ENCODE measurements at places on chromosomes 7 and 10.

GRCh38 chr7:71626206-71626605 is 494.3 kb downstream of the GALNT17 start:
- DNase-seq: no peak

- no peak for DNase-seq
Observed at GRCh38 chr7:12722136-12722535, 34.7 kb downstream of the ARL4A start.

DNA sequence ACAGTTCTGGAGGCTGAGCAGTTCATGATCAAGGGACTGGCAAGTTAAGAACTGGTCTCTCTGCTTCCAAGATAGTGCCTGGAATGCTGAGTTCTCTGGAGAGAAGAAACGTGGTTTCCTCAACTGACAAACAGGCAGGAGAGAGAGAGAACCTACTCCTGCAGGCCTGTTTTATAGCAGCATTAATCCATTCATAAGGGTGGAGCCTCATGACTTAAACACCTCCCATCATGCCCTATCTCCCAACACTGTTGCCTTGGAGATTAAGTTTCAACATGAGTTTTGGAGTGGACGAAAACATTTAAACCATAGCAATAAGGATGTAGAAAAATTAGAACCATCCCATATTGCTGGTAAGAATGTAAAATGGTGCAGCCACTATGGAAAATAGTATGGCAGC is 32.3 kb upstream of the IMMP2L start:
- no peak for DNase-seq

- no peak for DNase-seq
Observed at GRCh38 chr7:55536619-55537457, 35.5 kb downstream of the VOPP1 start.

DNA sequence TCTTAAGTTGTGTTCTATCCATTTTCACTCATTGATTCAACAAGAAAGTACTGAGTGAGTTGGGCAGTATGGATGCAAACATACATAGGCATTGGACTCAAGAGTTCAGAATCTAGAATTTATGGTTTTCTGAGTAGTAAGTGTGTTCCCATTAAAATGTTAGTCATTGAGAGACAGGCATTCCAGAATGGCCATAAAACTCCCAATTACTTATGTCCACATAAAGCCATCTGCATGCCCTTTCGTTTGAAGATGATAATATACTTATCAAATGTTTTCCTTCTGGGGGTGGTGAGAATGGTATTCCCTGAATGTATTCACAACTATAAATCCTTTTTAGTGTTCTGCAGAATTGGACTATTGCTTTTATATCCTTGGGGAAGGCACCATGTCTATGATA is 131.6 kb downstream of the CD36 start:
- DNase-seq: no peak

GRCh38 chr10:132122097-132122861 is 56.5 kb downstream of the JAKMIP3 start:
- DNase-seq: no peak

GRCh38 chr7:94042381-94042780 is 38.2 kb upstream of the BET1 start:
- DNase-seq: no peak

- DNase-seq: no peak
Observed at GRCh38 chr10:33263453-33263852, 71.0 kb downstream of the NRP1 start.

DNA sequence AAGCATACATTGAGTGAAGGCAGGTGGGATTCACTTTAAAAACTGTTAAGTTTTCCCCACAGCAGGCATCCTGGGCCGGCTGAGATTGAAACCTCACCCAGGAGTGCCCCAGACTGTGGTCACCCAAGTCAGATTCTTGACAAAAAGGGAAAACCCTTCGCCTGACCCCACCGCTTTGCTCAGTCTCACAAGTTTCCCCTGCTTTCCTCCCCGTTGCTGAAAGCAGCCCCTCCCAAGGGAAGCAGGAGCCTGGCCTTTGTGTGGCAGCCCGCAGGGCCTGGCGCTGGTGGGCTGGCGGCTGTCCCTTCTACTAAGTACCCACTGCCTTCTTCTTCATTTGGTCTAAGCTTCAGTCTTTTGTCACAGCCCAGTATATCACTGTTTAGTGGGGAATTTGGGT is 16.0 kb downstream of the RNF32 start:
- no peak for DNase-seq

DNA sequence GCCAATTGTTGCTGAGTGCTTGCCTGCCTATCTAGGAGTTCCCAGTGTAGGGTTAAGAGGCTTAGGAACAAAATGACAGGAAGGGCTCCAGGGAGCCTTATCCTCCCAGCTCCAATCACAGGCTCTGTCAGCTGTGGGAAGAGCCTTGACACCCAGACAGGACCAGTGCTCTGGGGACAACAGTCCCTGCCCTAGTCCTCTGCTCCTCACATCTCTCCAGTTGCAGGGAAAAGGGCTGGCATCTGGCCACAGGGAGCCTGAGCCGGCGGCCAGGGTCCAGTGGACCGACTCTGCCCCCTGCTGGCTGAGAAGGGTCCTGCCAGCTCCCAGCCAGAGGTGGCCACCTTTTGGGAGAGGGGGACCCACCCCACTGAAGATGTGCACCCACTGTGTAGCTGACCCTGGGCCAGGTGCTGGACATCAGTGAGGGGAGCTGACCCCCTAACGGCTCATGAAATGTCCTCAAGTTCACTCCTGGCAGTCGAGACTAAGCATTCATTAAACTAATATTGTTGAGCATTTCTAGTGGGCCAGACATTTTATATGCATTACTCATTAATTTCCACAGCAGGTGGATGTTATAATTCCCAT is 17.6 kb downstream of the DNAJB12 start:
- peak; percentile 76 for DNase-seq

- DNase-seq: peak; percentile 42
Observed at GRCh38 chr7:231030-231857, 38.9 kb downstream of the FAM20C start.

GRCh38 chr7:128831994-128832879 is 2.0 kb downstream of the FLNC start:
- DNase-seq: peak; percentile 79

GRCh38 chr10:14560274-14560673 is 214.4 kb downstream of the FAM107B start:
- DNase-seq: peak; percentile 59

- no peak for DNase-seq
Observed at GRCh38 chr7:132244903-132245480, 331.3 kb downstream of the PLXNA4 start.

GRCh38 chr7:1235501-1236131 is 2.9 kb downstream of the UNCX start:
- DNase-seq: peak; percentile 63

DNA sequence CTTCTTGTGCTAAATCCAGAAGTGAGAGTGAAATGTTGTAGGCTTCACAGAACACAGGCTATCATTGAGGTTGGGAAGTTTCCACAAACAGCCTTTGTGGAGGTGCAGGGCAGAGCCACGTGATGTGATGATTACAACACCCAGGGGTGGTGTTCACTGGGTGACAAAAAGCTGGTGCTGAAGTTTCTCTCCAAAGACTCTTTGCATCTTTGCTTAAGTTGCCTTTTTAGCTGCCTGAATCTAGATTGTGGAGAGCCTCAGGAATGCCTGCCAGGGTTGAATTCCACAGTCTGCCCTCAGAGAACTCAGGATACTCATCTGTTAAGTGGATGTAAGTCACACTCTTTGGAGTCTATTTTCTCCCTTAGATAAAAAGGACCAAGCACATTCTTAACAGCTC is 56.3 kb downstream of the PLXNA4 start:
- DNase-seq: no peak

- peak; percentile 48 for DNase-seq
Observed at GRCh38 chr10:104139221-104139620, 17.2 kb downstream of the SFR1 start.

- no peak for DNase-seq
Observed at GRCh38 chr7:135184254-135184841, 13.8 kb upstream of the CYREN start.

DNA sequence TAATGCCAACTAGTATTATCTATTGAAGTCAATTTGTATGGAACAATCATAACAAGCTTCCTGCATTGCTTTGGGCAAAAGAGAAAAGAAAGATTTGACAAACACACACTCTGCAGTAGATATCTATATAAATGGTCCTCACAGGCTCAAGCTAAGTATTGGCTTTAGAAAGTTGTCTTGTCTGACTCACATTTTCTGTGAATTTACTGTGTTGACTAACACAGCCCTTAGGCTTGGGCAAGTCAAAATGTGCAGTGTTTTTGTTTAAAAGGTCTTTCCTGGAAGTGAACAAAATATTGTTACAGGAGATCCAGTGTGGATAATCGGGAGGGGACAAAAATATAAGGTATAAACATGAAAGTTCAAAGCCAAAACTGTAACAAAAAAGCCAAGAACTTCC is 194.4 kb downstream of the RELN start:
- no peak for DNase-seq

DNA sequence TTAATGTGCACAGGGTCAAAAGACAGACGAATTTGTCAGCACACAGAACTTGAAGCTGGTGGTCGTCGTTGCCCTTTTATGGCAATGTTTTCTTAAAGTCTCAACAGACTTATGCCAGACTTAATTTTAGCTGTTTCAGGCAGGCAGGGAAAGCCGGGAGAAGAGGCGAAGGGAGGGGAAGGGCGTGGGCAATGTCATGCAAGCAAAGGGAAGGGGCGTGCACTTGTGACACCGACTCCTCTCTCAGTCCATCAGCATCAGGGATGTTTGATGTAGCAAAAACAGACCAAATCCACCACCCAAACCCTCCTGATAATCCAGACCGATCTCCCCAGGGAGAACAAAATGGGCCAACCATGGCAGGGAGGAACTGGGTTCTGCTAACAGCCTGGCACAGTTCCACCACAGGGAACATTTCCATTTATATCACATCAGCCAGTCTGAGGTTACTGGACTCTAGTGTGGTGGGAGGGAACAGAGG is 118.1 kb upstream of the RHEB start:
- DNase-seq: no peak

- no peak for DNase-seq
Observed at GRCh38 chr10:34121125-34121753, 693.9 kb downstream of the PARD3 start.

DNA sequence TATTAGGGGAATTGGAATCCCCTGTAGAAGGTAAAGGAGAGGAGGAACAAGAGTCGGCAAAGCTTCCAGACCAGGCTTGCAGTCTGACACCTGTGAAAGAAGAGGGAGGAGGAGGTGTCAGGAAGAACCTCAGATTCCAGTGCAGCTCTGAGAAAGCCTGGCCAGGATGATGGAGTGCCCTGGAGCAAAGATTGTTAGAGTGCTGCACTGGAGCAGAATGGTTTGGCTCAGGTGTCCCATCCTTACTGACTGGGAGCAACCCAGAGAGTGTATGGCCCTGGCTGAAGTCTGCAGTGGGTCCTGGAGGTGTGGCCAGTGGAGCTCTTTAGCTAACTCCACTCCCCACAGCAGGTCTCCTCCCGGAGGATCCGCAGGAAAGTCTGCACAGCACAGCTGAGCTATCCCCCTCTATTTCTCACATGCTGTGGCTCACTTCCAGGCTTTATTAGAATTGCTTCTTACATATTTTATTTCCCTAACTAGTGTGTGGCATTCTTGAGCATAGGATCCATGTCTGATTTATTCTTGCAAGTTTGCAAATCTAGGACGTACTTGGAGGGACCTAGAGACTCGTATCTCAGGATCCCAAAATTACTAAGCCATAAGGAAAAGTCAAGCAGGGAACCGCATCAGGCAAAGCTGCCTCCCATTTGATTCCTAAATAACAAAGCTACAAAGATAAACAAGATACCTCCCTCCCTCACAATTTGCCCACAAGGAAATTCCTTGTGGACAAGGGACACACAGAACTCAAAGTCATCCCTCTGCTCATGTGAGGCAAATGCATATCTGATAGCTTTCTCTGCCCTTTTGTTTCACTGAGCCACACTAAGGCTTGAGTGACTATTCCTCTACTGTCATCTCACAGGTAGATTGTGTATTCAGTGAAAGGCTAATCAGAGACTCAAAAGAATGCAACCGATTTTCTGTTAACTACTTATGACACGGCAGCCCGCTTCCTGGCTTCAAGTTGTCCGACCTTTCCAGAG is 58.8 kb downstream of the VIM start:
- no peak for DNase-seq

- DNase-seq: no peak
Observed at GRCh38 chr7:135160098-135160857, 10.2 kb downstream of the CYREN start.

- no peak for DNase-seq
Observed at GRCh38 chr10:98956576-98957260, 278.9 kb downstream of the HPSE2 start.

DNA sequence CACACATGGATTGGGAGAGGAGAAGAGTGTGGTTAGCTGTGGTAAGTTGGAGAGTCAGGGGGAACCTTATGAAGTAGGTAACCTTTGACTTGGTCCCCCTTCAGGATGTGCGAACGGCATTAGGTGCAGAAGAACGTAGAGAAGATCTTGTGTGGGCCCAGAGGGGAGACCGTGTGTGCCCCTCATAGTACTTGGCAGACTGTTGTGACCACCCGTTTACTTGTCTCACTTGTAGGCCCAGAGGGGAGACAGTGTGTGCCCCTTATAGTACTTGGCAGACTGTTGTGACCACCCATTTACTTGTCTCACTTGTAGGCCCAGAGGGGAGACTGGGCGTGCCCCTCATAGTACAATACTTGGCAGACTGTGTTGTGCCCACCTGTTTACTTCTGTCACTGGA is 2.6 kb downstream of the GTPBP4 start:
- DNase-seq: no peak

- DNase-seq: no peak
Observed at GRCh38 chr10:68151453-68151852, 42.2 kb downstream of the MYPN start.

GRCh38 chr7:127949769-127950222 is 81.4 kb downstream of the LRRC4 start:
- peak; percentile 46 for DNase-seq

GRCh38 chr7:32206987-32207386 is 136.8 kb upstream of the PDE1C start:
- peak; percentile 68 for DNase-seq

DNA sequence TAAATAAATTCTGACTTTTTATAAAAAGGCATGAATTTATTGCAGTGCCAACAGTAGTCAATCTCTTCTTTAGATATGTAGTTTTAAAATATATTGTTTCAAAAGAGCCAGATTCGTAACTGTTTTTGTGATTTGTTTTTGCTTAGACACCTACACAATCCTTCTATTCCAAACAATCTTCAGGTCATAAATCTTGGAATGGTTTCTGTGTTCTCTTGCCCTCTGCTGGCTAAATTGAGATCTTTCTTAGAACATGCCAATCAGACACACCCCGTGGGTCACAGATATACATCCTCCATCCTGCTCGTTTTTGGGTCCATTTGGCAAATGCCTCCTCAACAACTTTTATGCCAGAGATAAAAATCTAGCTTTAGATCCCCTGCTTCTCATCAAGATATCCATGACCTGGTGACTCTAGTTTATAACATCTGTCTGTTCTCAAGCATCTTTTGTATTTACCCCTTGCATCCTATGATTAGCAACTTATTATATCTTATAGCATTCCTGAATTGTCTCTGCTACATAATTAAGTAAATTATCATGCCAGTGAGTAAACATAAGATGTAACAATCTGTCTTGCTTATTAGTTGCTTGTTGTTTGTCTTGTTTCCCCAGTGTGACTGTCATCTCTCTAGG is 35.3 kb upstream of the IFRD1 start:
- DNase-seq: peak; percentile 70

- DNase-seq: peak; percentile 55
Observed at GRCh38 chr7:152674860-152675758, 832 bp downstream of the XRCC2 start.

All from GM23338 (cell line).